ENCODE measurements at places on chromosomes 4 and X.
A peak's percentile ranks its signal among the peaks of the same experiment; 100 is the strongest.

- H3K4me1 ChIP-seq, result no peaks in the 10 kb centered on the region
- no peak for DNase-seq
- H3K36me3 ChIP-seq, result no peaks in the 10 kb centered on the region
- no peak overlapping the region for H3K27ac ChIP-seq
- no peak overlapping the region for H3K4me3 ChIP-seq
Observed at GRCh38 chr4:60365176-60365575, 835.0 kb upstream of the ADGRL3 start.

DNA sequence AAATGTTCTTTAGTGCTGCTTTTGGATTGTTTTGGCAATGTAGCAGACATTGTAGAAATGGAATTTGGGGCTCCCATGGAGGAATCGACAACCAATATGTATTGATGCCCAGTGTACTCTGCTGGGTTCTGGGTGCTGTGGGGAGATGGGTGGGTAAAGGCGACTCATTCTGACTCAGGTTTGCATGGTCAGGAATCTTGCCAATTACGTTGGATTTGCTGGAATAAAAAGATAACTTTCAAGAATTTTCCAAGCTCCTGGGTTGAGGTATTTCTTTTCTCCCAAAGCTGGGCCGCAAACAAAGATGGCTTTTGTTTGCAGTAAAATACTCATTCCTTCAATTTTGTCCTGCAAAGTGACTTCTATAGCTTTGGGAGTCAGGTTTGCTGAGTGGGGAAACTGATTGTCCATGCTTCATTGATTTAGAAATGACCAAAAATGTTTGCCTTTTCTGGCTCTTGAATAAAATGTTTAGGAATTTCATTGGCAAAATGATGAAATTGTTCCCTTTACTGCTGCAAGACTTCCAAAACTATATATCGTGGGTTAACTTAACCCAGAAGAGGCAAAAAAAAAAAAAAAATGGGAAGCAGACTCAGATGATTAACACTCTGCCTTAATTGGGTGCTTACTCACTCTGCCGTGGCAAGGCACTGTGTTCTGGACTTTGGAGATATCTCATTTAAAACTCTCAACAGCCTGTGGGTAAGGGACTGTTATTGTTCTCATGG lies 57.0 kb downstream of the RTL9 start:
- H3K27me3 ChIP-seq, result peaks cover 3% of the 10 kb centered on the region
- no peak overlapping the region for H3K4me3 ChIP-seq
- H3K36me3 ChIP-seq, result no peaks in the 10 kb centered on the region
- H3K4me1 ChIP-seq, result peaks cover 10% of the 10 kb centered on the region

DNA sequence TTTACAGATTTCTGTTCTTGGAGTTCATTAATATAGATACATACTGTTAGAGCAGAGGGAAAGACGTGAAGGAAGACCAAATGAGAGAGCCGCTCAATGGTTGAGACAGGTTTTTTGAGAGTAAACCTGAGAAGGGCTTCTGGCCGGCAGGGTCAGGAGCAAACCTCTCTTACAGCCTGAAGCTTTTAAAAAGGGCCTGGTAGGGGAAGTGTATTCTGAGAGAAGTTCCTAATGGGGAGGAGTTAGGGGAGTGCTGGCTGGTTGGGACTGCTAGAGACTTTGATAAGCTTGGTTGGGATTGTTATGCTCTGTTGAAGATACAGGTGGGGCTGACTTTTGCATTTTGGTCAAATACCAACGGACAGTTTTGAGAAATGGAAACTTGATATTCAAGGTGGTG lies 186.8 kb upstream of the PABPC4L start:
- no peaks in the 10 kb centered on the region for H3K36me3 ChIP-seq
- no peak overlapping the region for H3K4me3 ChIP-seq

GRCh38 chr4:89193843-89194242 lies 82.5 kb downstream of the TIGD2 start:
- H3K4me3 ChIP-seq, result no peak overlapping the region
- DNase-seq, result no peak

- DNase-seq, result no peak
- no peaks in the 10 kb centered on the region for H3K36me3 ChIP-seq
- no peaks in the 10 kb centered on the region for H3K27me3 ChIP-seq
- no peak overlapping the region for H3K4me3 ChIP-seq
- peaks cover 2% of the 10 kb centered on the region for H3K4me1 ChIP-seq
Observed at GRCh38 chr4:114161809-114162208, 182.4 kb upstream of the ARSJ start.

DNA sequence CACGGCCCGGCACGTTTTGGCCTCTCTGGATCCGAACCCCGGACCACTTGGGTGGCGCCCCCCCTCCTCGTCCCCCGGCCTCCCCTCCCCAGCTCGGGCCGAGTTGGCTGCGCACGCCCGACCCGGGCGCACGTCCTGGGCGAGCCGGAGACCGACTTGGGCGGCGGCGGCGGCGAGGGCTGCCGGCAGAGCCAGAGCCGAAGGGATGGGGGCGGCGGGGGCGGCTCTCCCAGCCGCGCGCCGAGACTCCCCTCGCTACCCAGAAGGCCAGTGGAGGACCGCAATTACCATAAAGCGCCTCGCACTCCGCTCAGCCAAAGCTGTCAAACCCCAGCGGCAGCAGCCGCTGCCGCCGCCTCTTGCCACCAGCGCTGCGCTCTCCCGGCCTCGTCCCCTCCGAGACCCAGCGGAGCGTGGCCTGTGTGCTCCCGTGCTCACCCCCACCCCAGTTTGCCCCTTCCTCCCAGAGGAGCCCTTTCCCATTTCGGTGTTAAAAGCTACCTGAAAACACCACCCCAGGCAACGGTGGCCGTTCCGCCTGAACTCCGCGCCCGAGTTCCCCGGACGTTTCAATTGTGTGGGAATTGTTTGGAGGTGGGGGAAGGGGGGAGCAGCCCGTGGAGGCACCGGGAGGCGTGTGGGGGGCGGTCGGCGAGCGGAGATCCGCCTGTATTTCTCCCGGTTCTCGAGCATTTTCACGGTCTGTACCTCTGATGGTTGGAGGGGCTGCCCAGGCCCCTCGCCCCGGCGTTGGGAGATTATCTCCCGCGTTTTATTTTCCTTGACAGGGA lies 701 bp upstream of the BCOR start:
- H3K36me3 ChIP-seq, result no peaks in the 10 kb centered on the region
- H3K4me1 ChIP-seq, result peaks cover 3% of the 10 kb centered on the region
- H3K27ac ChIP-seq, result peak overlapping the region; percentile 66
- DNase-seq, result no peak
- peak overlapping the region; percentile 86 for H3K4me3 ChIP-seq
- no peaks in the 10 kb centered on the region for H3K27me3 ChIP-seq

- H3K27ac ChIP-seq, result no peak overlapping the region
- peaks cover 16% of the 10 kb centered on the region for H3K27me3 ChIP-seq
- H3K4me3 ChIP-seq, result peak overlapping the region; percentile 39
- no peaks in the 10 kb centered on the region for H3K36me3 ChIP-seq
- no peak for DNase-seq
- H3K4me1 ChIP-seq, result no peaks in the 10 kb centered on the region
Observed at GRCh38 chrX:3345281-3346191, 916 bp downstream of the MXRA5 start.

- no peaks in the 10 kb centered on the region for H3K36me3 ChIP-seq
- H3K27me3 ChIP-seq, result no peaks in the 10 kb centered on the region
- DNase-seq, result peak; percentile 27
- H3K4me3 ChIP-seq, result no peak overlapping the region
- H3K4me1 ChIP-seq, result no peaks in the 10 kb centered on the region
Observed at GRCh38 chrX:74656079-74656745, 41.8 kb upstream of the RLIM start.

- H3K4me3 ChIP-seq, result no peak overlapping the region
- no peak overlapping the region for H3K27ac ChIP-seq
- peaks cover 1% of the 10 kb centered on the region for H3K4me1 ChIP-seq
- no peak for DNase-seq
- no peaks in the 10 kb centered on the region for H3K36me3 ChIP-seq
- H3K27me3 ChIP-seq, result no peaks in the 10 kb centered on the region
Observed at GRCh38 chr4:169054879-169055278, 44.8 kb upstream of the CBR4 start.

DNA sequence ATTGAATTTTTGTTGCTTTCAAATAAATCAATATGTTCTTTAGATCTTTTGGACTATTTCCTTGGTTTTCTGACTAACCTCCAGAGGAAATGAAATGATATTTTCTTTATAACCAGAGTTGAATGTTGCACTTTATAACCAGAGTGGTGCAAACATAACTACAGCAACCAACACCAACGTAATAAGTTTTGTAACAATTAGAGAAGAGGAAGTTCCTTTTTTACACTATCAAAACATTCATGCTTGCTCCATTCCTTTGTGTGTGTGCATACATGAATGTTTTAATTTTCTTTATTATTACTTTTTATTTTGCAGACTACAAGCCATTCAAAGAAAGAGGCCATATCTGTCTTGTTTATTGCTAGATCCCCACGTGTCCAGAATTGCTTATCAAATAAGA lies 193.0 kb upstream of the PPP3CA start:
- DNase-seq, result no peak
- no peak overlapping the region for H3K4me3 ChIP-seq
- H3K27ac ChIP-seq, result no peak overlapping the region
- no peaks in the 10 kb centered on the region for H3K4me1 ChIP-seq

GRCh38 chr4:153646261-153646660 lies 37.8 kb upstream of the TLR2 start:
- no peaks in the 10 kb centered on the region for H3K4me1 ChIP-seq
- no peak for DNase-seq
- H3K36me3 ChIP-seq, result no peaks in the 10 kb centered on the region
- no peak overlapping the region for H3K27ac ChIP-seq
- no peaks in the 10 kb centered on the region for H3K27me3 ChIP-seq

DNA sequence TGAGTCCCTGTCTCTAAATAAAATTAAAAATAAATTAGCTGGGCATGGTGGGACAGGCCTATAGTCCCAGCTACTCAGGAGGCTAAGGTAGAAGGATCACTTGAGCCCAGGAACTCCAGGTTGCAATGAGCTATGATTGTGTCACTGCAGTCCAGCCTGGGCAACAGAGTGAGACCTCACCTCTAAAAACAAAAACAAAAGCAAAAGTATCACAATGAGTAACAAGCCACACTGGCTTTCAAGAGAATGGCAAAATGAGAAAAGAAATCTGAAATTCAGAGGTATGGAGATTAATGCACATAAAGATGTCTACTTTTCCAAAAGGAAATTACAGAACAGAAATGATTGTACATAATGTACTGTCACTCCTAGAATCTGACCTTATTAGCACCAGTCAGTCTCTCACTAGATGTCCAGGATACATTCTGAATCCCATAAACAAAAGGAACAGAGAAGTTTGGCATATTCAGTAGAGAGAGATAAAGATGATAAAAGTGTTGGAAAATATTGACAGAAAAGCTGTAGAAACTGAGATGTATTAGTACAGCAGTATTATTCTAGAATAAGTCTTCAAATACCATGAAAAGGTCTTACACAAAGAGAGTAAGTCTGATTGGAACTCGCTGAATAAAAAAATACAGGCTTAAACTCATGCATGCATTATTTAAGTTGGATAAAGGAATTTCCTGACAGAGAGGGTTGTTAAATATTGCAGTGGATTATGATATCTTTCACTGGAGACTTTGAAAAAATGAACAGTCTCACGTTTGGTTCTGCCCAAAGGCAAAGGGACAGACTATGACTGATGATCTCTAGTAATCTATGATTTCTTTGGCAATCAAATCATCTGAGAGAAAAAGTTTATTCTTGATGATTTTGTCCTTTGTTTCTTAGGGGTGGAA lies 102.5 kb downstream of the SH3RF1 start:
- H3K4me1 ChIP-seq, result peaks cover 20% of the 10 kb centered on the region
- no peak for DNase-seq
- no peak overlapping the region for H3K4me3 ChIP-seq
- no peak overlapping the region for H3K27ac ChIP-seq

DNA sequence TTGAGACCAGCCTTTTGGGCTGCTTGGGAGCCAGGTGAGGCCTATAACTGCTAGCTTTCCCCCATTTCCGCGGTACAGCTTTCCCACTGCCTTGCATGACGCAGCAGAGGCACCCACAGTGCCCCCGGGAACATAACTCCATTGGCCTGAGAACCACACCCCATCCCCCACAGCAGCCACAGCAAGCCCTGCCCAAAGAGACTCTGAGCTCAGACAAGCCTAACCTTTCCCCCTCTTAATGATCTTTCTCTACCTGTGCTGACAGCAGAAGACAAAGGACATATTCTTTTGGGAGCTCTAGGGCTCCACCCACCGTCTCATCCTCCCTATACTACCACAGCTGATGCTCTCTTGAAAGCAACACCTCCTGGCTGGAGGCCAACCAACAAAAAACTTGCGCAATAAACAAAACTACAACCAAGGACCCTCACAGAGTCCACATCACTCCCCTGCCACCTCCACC lies 114.8 kb downstream of the FANCB start:
- H3K4me3 ChIP-seq, result no peak overlapping the region
- DNase-seq, result no peak
- H3K36me3 ChIP-seq, result no peaks in the 10 kb centered on the region
- no peak overlapping the region for H3K27ac ChIP-seq
- no peaks in the 10 kb centered on the region for H3K27me3 ChIP-seq

DNA sequence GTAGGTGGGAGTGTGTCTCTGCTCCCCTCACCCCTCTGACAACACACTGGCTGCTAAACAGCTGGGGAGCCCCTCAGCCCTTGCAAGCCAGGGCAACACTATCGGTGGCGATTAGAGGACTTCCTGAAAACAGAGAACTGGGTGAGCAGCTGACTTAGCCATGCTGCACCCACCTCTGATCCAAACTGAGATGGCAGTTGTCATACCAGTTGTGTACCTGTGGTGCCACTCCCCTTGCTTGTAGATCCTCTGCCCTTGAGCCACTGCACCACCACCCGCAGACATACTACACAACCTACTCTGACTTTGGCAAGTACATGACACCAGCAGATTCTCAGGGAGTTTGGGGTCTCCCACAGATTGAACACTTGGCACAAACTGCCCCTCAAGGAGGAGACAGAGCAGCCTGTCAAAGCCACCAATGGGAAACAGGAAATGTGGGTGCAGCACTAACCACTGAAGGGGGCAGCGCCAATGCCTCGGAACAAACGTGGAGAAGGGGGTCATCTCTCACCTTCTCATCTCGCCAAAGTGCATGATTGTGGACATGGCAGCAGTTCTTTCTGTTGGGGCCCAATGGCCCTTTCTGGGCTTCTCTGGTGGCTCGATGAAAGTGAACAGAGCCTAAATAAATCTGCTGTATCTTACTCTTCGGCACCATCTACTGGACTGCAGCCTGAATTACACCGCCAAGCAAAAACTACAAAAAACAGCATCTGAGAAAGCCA lies 119.8 kb downstream of the NEK1 start:
- peaks cover 2% of the 10 kb centered on the region for H3K36me3 ChIP-seq
- H3K27me3 ChIP-seq, result no peaks in the 10 kb centered on the region
- no peaks in the 10 kb centered on the region for H3K4me1 ChIP-seq
- DNase-seq, result peak; percentile 44

DNA sequence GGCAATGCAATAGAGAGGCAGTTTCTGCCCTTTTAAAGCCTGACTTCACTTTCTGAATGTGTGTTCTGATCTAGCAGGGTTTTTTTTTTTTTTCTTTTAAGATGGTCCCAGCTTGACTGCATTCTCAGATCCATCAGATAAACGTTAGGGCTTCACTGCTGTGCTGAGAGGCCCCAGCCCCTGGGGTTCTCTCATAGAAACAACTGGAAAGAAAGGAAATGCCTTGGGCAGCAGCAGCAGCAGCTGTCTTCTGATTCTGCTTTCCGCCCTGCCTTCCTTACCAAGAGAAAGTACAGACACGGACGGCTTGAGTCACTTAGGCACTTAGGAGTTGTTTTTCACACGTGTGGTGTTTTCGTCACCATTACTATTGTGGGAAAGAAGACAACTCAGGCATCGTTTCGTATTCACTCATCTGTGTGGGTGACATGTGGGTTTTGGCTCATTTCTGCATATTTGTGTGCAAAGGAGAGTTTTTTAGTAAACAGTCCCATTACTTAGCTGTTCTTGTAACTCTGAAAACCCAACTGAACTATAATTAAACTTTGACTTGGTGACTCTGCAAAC lies 172.0 kb downstream of the PTTG2 start:
- H3K4me1 ChIP-seq, result peaks cover 17% of the 10 kb centered on the region
- DNase-seq, result peak; percentile 99
- H3K27me3 ChIP-seq, result no peaks in the 10 kb centered on the region
- peak overlapping the region; percentile 33 for H3K27ac ChIP-seq

All from IMR-90 (cell line).